Activated CD8-positive, alpha-beta memory T cell treated with anti-CD3 and anti-CD28 coated beads, Interleukin-2, amount 50 U/mL, for 4 hours (primary cell): ENCODE measurements at places on chromosomes 5 and 9.

DNA sequence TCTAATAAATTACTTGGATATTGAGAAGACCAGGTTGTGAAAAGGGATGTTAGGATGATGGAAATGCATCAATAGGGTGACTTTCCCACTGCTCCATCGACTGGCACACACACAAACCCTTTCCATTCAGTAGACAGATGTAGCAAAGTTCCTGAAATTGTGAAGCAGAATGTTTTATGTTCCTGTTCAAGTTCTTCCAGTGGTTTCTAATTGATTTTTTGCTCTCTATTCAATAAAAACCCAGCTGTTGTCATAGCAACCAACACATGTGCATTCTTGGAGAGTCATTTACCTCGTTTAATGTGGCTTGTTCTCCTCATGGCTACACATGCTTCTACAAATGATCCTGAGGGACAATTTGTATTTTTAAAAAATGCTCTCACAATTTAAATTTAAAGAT, 244.6 kb downstream of the RAB3C start:
- DNase-seq = no peak

- DNase-seq = no peak
These were observed 8.5 kb downstream of the CEP72 start for GRCh38 chr5:620586-621180.

DNA sequence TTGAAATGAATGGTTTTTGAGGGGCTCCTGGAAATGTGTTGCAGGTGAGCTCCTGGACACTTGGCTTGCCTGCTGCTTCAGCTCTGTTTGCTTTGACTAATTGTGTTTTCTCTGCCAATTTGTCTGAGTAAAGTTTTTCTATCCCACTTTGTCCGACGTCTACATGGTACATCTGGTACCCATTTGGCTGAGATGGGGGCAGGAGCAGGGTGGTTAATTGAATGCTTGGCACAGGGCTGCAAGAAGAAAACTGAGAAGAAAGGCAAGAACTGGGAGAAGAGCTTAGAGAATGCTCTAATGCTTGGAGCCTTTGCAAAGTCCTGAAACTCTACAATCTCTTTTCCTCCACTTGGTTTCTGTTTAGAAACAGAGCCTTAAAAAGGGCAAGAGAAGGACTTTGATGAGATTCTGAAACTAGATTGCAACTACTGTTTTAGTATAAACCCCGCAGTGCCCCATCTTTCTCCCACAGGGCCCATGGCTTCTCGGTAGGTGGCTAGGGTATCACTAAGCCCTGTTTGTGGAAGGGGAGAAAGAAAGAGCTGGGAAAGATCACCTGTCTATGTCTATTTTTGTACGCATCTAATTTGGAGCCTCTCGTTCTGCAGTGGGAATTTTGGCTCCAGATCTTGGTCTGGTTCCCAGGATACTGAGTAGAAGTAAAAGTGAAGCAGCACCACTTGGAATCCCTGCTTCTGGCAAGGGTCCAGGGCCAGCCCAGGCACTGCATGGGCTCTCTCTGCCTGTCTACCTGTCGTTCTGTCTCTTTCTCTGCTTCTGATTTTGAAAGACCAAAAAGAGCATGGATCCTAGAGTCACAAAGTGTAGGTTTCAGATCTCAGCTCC, 214.4 kb downstream of the SEMA6A start:
- DNase-seq = no peak

DNA sequence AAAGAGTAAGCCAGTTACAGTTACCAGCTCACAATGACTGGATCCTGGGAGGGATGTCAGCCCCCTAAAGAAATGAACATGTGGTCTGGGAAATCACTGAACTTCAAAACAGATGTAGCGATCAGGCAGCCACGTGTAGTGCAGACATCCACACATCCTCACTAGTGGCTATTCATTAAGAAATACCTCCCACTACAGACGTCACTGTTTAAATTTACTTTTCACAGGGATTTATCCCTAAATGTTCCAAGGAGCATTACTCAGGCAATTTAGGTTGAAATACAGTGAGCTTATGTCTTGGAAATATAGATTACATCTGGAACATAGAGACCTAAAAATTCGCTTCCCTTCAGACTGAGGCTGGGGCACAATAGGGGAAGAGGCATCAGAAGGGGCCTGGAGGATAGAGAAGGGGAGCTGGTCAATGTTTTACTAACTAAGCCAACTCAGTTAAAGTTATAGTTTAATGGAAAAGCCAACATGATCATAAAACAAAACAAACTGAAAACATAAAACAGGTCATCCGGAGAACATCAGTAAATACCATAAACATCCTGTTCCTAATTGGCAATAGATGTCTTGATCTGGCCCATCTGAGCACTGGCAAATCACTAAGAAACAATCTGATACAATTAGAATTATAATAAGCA, 92.3 kb downstream of the FANCC start:
- DNase-seq = no peak
